Suprapubic skin (tissue), 4 donors: ENCODE measurements at places on chromosomes 1 and 21. TPM values are rescaled to one million over a fixed set of nuclear protein-coding genes. Genes with fewer than 3 reads are reported as not detected.

GRCh38 chr1:110155878-110156522 lies 5.7 kb downstream of the SLC6A17 start:
- H3K4me1 ChIP-seq = peaks cover 10% of the 10 kb centered on the region
- H3K27ac ChIP-seq = no peak overlapping the region
- H3K36me3 ChIP-seq = no peaks in the 10 kb centered on the region

DNA sequence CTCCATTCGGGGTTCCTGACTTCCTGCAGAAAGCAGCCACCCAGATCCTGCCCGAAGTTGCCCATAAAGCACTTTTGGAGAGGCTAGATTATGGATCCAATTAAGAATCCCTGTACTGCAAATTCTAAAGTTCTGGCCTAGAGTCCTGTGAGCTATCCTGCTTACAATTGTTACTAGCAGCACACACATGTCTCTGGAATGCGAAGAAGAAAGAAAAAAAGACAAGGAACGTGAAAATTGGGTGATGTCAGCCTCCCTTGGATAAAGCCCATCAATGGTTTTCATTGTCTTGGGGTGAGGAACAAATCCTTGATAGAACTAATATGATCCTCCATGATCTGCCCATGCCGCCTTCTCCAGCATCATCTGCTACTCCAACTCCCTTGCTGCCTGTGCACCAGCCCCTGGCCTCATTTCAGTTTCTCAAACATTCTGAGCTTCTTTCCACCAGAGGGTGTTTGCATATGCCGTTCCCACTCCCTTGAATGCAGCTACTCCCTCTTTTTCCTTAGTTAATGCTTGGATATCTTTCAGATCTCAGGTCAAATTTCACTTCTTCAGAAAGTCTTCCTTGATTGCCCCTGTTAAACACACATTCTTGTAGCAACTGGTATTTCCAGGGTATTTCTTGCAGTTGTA lies 94.0 kb downstream of the ST6GALNAC5 start:
- H3K4me1 ChIP-seq = no peaks in the 10 kb centered on the region

DNA sequence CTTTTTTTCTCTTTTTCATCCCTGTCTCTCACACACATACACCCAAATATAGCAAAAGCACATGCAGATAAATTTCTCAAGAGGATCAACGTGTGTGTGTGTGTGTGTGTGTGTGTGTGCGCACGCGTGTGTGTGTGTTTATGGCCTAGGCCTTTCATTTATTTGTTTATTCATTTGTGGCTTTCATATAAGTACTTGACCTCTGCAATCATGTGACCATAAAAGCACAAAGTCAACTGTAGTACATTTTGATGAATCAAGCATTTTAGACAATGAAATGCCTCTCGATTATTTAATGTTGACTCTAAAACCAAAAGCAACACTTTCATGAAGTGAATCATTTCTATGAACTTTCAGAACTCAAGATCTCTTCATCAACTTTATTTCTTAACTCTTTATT lies 194.1 kb upstream of the ADGRL2 start:
- no peak for DNase-seq
- H3K4me3 ChIP-seq = no peak overlapping the region
- H3K27me3 ChIP-seq = no peaks in the 10 kb centered on the region
- no peak overlapping the region for H3K27ac ChIP-seq
- H3K36me3 ChIP-seq = no peaks in the 10 kb centered on the region
- no peaks in the 10 kb centered on the region for H3K4me1 ChIP-seq

GRCh38 chr1:13930151-13930550 lies 230.2 kb downstream of the PRDM2 start:
- H3K27me3 ChIP-seq = no peaks in the 10 kb centered on the region
- H3K4me3 ChIP-seq = no peak overlapping the region
- no peak overlapping the region for H3K27ac ChIP-seq
- DNase-seq = no peak
- no peaks in the 10 kb centered on the region for H3K4me1 ChIP-seq

DNA sequence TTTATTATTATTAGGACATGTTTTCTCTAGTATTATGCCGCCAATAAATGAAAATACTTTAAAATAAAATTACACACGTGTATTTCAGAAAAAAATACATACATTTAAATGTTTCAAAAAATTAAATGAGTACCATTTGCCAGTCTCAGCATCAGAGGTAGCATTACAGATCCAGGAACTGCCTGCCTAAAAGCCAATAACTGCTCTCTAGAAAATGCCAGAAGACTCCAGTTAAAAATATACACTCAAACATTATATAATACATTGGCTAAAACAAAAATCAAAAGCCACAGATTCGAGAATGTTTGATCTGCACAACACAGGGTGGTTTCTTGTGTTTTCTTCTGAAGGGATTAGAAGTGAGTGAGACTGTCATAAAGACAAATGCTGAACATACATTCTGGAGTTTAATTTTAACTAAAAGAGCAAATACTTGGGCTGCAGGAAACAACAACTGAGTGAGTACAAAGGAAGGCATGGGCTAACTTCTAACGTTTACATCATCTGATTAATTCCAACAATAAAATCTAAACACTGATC lies 105.5 kb downstream of the RERE start:
- no peak for DNase-seq
- H3K4me3 ChIP-seq = no peak overlapping the region
- H3K36me3 ChIP-seq = no peaks in the 10 kb centered on the region

DNA sequence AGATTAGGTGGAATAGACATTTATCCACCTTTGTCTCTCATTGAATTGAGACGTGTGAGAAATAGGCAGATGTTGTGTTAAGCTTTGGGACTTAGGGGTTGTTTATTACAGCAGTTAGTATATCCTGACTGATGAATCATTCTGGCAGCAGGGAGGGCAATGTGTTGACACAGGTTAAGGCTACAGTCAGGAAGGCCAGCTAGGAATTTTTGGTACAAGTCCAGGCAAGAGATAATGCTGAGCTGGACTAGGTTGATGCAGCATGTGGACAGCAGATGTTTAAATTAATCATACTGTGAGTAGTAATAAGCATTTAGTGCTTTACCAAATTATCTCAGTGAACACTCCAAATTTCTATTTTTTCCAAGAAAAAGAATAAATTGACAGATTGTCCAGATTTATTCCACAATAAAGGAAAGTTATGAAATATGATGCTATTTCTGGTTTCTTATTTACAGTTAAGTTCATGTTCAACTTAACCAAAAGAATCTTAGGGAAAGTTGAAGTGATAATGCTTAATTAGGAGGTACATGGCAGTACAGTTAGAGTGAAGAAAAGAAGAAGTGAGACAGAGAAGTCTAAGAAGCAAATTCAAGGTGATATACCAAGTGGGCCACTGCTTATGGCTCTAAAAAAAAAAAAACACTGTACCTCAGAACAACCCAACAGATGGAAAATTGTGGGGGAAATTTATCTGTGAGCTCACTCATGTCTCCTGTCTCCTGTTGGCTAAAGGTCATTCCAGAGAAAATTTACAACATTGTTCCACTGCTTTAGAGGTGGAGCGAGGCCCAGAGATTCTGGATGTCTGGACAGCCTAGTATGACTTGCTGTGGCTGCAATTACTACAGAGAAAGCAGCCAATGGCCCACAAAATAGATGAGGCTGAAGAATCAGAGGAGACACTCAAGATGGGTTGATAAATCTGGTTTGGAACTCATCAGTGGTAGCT lies 102.7 kb upstream of the C21orf91 start:
- H3K4me1 ChIP-seq = peaks cover 15% of the 10 kb centered on the region
- H3K27me3 ChIP-seq = no peaks in the 10 kb centered on the region
- no peak overlapping the region for H3K4me3 ChIP-seq
- H3K36me3 ChIP-seq = no peaks in the 10 kb centered on the region
- no peak overlapping the region for H3K27ac ChIP-seq

GRCh38 chr1:14377386-14377785 lies 221.1 kb upstream of the KAZN start:
- no peaks in the 10 kb centered on the region for H3K27me3 ChIP-seq
- no peaks in the 10 kb centered on the region for H3K36me3 ChIP-seq
- H3K27ac ChIP-seq = no peak overlapping the region
- H3K4me1 ChIP-seq = peaks cover under 1% of the 10 kb centered on the region

DNA sequence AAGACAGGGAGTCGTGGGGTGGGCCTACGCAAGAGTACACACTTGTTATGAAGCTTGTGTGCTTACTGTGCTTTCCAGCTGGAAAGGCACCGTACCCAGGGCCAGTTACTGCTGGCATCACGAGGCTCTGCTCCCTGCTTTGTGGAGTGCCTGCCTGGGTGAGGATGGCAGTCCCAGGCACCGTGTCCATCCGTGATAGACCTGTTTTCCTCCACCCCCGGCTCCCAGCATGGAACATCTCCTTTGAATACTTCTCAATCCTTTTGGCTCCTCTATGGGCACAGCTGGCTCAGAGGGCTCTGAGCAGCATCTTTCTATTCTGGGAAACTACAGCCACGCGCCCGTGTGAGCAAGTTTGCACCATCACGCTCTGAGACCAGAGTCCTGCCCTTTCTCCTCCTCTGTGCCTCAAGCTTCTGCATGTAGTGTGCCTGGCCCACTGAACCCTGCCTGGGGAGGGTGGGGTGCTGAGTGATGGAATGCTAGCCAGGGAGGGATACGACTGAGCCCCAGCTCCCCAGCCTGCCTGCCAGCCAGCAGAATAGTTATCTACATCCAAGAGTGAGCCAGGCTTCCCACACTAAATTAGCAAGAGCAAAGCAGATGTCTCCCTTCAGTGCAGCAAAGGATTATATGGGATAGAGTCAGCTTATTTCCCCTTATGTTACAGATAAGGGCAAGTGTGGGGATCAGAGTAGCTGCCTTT lies 7.1 kb upstream of the TNR start:
- no peaks in the 10 kb centered on the region for H3K36me3 ChIP-seq
- H3K27ac ChIP-seq = no peak overlapping the region
- H3K4me1 ChIP-seq = no peaks in the 10 kb centered on the region
- H3K4me3 ChIP-seq = no peak overlapping the region
- DNase-seq = no peak
- H3K27me3 ChIP-seq = peaks cover 3% of the 10 kb centered on the region

DNA sequence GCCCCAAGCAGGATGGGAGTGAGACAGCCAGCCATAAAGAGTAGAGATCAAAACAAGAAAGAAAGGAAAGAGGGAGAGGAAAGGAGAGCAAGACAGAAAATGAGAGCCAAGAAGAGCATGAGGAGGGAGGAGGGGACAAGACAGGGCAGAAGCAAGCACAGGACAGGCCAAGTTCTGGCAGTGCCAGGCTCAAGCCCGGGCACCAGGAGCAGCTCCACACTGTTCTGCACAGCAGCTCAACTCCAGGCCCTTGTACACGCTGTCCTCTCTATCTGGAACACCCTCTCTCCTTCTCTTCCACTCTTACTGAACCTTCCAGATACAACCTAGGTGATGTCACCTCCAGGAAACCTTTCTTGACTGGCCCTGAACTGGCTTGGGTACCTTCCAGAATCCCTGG lies 11.7 kb downstream of the IFFO2 start:
- no peak for DNase-seq
- no peak overlapping the region for H3K4me3 ChIP-seq
- peaks cover 94% of the 10 kb centered on the region for H3K4me1 ChIP-seq
- no peaks in the 10 kb centered on the region for H3K36me3 ChIP-seq
- no peaks in the 10 kb centered on the region for H3K27me3 ChIP-seq
- peak overlapping the region; percentile 71 for H3K27ac ChIP-seq

- H3K36me3 ChIP-seq = no peaks in the 10 kb centered on the region
- peaks cover 10% of the 10 kb centered on the region for H3K4me1 ChIP-seq
- H3K4me3 ChIP-seq = no peak overlapping the region
- no peaks in the 10 kb centered on the region for H3K27me3 ChIP-seq
Observed at GRCh38 chr1:17498214-17498613, 41.3 kb upstream of the ARHGEF10L start.

DNA sequence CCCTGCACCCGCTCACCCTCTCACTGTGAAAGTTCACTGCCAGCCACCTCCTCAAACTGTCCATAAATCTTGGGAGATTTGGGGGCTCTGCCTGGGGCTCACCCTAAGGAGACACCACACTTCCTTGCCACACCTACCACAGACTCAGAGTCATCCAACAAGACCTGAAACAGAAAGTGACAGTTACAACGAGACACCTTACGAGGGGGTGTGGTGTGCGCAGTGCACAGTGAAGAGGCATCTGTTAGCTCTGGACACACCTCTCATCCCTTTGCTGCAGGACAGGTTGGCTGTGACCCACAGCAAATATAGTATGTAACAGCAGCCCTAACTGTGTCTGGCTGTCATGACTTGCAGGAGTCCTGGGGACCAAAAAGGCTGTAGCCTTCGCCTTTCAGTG lies 190.2 kb downstream of the NR5A2 start:
- no peaks in the 10 kb centered on the region for H3K27me3 ChIP-seq
- DNase-seq = no peak
- H3K4me3 ChIP-seq = no peak overlapping the region
- no peak overlapping the region for H3K27ac ChIP-seq

DNA sequence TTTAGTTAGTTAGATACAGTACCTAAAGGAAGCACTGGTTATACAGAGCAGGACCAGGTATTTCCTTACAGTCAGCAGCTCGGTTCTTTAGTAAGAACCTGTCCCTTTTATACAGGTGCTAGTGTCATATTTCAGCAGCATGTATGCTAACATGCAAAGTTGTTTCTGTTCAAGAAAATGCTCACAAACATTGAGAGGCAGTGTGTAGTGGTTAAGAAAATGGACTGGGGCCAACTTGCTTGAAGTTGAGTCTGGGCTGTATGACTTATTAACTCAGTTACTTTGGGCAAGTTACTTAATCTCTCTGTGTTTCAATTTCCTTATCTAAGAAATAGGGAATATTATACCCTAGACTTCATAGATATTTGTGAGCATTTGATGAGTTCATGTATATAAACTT lies 31.1 kb downstream of the AK4 start:
- no peak overlapping the region for H3K4me3 ChIP-seq
- peaks cover 44% of the 10 kb centered on the region for H3K4me1 ChIP-seq
- no peaks in the 10 kb centered on the region for H3K27me3 ChIP-seq
- DNase-seq = no peak
- no peaks in the 10 kb centered on the region for H3K36me3 ChIP-seq

DNA sequence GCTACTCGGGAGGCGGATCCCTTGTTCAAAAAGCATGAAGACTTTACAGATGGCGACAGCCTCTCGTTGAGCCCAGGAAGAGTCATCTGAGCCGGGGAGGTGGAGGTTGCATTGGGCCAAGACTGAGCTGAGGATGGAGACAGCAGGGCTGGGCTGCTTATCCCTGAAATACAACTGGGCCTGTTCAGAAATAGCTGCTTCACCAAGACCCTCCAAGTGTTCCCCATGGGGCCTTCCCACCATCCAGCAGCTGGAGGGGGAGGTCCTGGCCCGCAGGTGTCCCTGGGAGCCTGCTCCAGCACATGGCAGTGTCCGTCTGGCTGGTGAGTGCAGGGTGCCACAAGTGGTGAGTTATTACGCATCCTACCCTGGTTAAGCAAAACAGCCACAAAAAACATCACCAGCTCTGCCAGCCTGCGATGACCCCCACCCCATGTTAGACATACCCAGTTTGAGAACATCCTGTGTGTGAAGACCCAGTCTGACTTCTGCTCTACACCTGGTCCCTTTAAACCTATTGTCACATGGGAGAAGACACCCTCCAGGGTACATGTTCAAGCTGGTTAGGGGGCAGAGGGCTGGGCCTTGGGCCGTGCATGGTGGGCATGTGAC lies 93.1 kb upstream of the TMPRSS2 start:
- no peaks in the 10 kb centered on the region for H3K36me3 ChIP-seq
- no peak overlapping the region for H3K4me3 ChIP-seq
- peaks cover 18% of the 10 kb centered on the region for H3K4me1 ChIP-seq
- no peak overlapping the region for H3K27ac ChIP-seq

MYOM3 gene
- 2.3 TPM for total RNA-seq

CRYAA gene
- not detected for total RNA-seq

KRTAP10-8 gene
- not detected for total RNA-seq

MTMR11 gene
- 13.5 TPM for total RNA-seq

SRGAP2C gene
- 38.6 TPM for total RNA-seq

ODF2L gene
- 33.4 TPM for total RNA-seq

RIPK4 gene
- total RNA-seq = 50.5 TPM

FRRS1 gene
- total RNA-seq = 29.9 TPM

DIO1 gene
- not detected for total RNA-seq
